ENCODE measurements at places on chromosomes 5 and 9.

DNA sequence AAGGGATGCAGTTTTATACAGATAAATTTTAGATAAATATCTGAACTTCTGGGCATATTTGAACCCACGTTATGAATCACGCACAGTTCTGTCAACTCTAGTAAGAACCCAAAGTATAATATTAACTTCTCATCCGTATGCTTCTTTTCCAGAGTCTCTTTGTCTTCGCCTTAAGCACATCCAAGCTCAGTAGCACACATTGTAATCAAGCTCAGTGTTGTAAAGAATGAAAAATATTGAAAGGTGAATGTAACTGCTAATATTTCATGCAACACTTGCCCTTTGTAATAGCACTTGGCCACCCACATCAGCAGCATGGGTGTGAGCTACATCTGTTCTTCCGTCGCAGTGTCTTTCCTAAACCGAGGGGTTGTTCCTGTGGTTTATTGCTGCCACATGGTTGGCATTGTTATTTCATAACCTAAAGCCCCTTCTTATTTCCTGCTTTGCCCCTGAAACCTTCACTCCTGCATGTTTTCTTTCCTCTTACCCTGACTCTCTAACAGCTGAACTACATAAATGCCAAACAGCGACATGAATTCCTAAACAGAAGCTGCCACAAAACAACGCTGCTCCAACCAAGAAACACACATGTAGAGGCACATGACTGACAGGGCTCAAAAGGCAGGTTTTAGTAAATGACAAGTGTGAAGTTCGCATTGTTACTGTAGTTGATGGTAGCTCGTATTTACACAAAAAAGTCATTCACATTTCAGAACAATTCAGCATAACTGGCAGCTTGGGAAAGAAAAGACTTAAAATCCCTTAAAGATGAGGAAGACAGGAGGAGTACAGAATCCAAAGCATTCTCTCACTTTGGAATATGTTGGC, 190.1 kb upstream of the MEF2C start:
- DNase-seq, result no peak

- DNase-seq, result no peak
Observed at GRCh38 chr5:172797771-172798191, 26.8 kb upstream of the DUSP1 start.

- DNase-seq, result no peak
Observed at GRCh38 chr5:119036101-119036762, 34.7 kb upstream of the DMXL1 start.

DNA sequence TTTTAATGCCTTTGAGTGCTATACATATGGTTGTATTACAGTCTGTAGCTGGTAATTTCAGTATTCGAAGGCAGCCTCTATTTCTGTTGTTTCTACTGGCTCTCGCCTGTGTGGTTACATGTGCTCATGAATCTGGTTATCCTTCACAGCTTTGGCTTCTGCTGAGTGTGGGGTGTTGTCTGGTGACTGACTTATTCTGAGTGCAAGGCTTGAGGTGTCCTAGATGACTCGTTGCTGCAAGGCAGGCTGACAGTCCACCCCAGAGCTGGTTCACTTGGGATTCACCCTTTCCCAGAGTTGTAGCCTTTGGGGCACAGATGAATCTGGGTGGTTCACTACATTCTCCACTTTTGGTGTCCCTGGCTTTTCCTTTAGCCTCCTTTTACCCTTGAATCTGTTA, 41.4 kb downstream of the PDE8B start:
- no peak for DNase-seq

- DNase-seq, result no peak
Observed at GRCh38 chr5:103890313-103890712, 327.7 kb upstream of the NUDT12 start.

GRCh38 chr9:126708178-126708577, 94.5 kb downstream of the LMX1B start:
- DNase-seq, result no peak

DNA sequence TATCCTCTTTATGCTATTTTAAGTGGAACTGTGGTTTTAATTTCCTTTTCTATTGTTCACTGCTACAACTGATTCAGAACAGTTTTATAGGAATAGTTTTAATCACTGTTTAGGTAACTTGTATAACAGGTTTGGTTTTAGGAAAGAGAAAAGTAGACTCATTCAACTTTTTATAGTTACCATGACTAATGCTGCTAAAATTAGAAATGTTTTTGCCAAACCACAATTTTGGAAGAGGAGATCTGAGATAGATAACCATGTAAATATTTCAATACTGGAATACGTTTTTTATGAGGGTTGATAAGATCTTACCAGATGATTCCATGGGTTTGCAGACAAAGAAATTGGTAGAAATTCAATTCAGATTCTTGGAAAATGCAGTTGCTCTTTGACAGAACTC, 404.6 kb upstream of the ARRDC3 start:
- DNase-seq, result no peak

DNA sequence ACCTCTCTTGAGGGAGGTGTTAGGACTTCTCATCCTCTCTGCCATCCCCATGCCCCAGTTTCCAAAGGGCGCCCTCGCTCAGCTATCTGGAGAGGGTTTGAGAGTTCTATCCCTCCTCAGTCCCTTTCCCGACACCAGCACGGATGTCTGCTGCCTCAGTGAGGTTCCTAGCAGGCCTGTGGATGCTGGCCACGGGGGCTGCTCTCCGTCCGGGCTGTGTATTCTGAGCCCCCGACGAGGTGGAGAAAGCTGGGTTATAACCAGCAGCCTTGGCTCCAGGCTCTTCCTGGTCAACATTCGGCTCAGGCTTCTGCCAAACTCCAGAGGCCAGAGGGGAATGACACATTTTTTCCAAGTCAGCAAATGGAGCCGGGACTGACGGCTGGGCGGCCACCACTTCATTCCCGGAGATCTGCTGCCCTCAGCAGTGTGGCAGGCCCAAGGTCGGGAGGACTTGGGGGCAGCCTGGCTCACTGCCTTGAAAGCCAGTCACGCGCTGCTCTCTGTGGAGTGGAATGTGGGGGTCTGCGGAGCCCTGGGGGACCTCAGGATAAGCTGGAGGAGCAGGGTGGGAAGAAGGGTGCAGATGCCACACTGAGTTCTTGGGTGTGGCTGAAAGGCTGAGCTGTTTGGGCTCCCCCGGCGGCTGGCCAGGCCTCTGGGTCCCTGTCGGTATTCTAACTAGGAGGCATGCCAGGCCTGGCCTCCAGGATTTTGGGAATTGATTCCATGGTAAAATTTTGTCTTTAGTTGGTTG, 27.4 kb downstream of the PTPA start:
- no peak for DNase-seq

GRCh38 chr9:132975961-132976360, 2.5 kb upstream of the GFI1B start:
- DNase-seq, result no peak

DNA sequence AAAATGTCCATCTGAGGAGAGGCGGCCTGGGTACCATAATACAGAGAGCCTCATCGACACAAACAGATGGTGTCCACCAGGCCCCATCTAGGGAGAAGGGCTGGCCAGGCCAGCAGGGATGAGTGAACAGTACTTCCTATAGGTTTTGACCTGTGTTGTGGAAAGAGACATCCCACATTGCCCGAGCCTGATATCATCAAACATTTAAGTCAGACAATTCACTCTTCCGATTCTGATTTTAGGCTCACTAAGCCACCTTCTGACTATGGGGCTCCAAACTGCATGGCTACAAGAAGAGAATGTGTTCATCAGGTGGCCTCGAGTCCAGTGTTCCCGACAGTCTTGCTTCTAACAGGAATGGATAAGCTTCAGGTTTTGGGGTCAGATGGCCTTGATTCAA, 38.9 kb downstream of the SLC22A5 start:
- no peak for DNase-seq

DNA sequence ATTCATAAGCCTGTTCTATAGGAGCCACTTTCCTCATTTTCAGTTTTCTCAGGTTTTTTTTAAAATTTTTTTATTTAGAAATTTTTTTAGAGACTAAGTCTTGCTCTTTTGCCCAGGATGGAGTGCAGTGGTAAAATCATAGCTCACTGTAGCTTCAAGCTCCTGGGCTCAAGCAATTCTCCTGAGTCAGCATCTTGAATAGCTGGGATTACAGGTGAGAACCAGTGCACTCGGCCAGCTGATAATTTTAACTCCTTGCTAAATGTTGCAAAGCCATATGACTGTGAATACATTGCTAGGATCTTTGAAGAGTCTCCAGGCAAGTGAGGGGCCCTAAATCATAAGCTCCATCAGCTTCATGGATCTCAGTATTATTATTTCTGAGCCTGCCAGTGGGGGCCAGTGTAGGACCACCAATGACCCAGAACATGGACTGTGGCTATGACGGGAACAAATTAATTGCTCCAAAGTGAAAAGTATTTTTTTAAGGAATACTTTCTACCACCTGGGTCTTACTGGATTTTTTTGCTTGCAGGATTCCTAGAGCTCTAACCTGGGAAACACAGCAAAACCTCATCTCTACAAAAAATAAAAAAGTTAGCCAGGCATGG, 5.7 kb upstream of the GAPVD1 start:
- DNase-seq, result no peak

- no peak for DNase-seq
Observed at GRCh38 chr5:159218595-159219023, 9.3 kb upstream of the RNF145 start.

DNA sequence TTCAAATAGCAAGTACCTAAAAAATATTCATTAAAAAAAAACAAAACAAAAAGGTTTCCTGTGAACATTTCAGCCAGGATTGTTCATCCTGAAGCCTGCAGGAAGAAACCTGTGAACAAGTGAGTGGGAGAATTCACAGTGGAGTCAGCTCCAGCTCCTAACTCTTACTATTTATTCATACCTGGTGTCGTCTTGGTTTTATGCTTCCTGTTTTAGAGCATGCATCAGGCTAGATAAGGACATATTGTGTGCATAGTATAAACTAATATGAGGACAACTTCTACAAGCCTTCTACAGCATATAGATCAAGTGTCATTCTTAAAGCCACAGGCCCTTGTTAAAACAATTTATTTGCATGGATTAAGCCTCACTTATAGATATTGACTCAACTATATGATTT, 169.9 kb downstream of the EFNA5 start:
- no peak for DNase-seq

GRCh38 chr5:68542207-68542606, 326.7 kb downstream of the PIK3R1 start:
- no peak for DNase-seq

GRCh38 chr9:17004500-17004899, 130.3 kb upstream of the CNTLN start:
- no peak for DNase-seq

DNA sequence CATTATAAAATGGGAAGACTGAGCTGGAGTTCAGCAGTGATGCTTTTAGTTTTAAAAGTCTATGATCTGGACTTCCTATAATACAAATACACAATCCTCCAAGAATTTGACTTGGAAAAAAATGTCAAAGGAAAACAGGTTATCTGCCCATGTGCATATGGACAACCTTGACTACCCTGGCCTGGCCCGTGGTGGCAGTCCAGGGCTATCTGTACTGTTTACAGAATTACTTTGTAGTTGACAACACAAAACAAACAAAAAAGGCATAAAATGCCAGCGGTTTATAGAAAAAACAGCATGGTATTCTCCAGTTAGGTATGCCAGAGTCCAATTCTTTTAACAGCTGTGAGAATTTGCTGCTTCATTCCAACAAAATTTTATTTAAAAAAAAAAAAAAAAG, 17.3 kb downstream of the MOCS2 start:
- no peak for DNase-seq

- DNase-seq, result no peak
Observed at GRCh38 chr9:93859431-93860215, 95.5 kb downstream of the BARX1 start.

Data from SIG-M5 (cell line).